ENCODE measurements at places on chromosomes 1 and 21. TPM values are rescaled to one million over a fixed set of nuclear protein-coding genes. Genes with fewer than 3 reads are reported as not detected.

Gene SFN
- not detected for total RNA-seq

Gene OPTC
- not detected for total RNA-seq

Gene TMEM79
- 2.4 TPM for total RNA-seq

Gene ELAPOR1
- 0.29 TPM for total RNA-seq

Gene SLC35F3
- total RNA-seq: 0.24 TPM

Gene FALEC
- total RNA-seq: 1.0 TPM

Gene SDHC
- total RNA-seq: 127 TPM

Gene OR10X1
- not detected for total RNA-seq

Gene SPATA21
- total RNA-seq: not detected

Gene SOD1
- total RNA-seq: 134 TPM

Gene TINAGL1
- total RNA-seq: 247 TPM

Gene ATAD3C
- total RNA-seq: not detected

Gene DEPDC1
- under 0.01 TPM for total RNA-seq

Gene A3GALT2
- not detected for total RNA-seq

Gene SLC44A5
- 1.6 TPM for total RNA-seq

DNA sequence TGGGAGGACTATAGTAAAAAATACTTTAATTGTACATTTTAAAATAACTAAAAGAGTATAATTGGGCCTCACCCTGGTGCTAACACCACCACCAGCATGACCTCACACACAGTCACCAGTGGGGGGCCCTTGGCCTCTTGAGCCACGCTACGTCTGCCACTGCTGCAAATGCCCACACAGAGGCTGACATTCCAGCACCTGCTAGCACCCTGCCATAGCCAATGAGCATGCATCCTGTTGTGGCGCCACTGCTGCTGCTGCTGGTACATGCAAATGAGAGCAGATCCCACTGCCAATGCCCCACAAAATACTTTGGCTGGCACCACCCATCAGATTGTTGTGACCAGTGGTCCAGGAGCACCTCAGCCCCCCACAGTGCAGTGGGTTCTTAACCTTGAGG is 31.5 kb upstream of the TNR start:
- DNase-seq: no peak

- no peak for DNase-seq
- no peaks in the 10 kb centered on the region for H3K27me3 ChIP-seq
- no peaks in the 10 kb centered on the region for H3K4me1 ChIP-seq
- no peaks in the 10 kb centered on the region for H3K36me3 ChIP-seq
- H3K27ac ChIP-seq: no peak overlapping the region
These were observed 847.1 kb downstream of the KCNT2 start for GRCh38 chr1:195761104-195761503.

GRCh38 chr1:44511769-44512168 is 106.7 kb downstream of the RNF220 start:
- DNase-seq: no peak

DNA sequence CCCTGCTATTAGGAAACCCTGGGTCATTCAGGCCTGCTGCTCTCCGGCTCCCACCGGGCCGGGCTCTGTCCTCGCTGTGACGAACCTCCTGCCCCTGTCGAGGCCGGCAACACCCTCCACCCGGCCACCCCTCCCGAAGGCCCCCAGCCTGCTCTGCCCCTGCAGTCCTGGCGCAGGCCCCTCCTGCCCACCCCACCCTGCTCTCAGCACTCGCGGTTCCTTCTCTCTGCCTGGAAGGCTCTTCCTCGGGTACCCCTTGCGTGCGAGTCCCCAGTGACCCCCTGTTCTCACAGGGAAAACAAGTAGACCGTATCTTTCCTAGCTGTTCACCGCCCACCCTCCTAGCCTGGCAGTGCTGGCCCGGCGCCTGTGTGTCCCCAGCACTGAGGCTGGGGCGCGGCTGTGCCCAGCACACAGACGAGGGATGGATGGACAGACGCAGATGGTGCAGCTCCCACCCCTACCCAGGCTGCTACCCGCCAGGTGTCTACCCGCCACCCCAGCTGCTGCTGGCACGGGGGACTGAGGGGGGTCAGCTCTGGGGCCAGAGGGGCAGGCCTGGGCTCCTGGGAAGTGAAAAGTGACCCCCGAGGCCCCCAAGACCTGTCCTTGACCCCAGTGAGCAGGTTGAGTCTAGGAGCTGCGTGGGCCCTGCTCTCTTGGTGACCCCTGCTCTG is 3.1 kb upstream of the VWA1 start:
- peaks cover 60% of the 10 kb centered on the region for H3K4me1 ChIP-seq
- no peak for DNase-seq
- H3K27me3 ChIP-seq: no peaks in the 10 kb centered on the region
- H3K27ac ChIP-seq: peak overlapping the region; percentile 95
- H3K36me3 ChIP-seq: no peaks in the 10 kb centered on the region

DNA sequence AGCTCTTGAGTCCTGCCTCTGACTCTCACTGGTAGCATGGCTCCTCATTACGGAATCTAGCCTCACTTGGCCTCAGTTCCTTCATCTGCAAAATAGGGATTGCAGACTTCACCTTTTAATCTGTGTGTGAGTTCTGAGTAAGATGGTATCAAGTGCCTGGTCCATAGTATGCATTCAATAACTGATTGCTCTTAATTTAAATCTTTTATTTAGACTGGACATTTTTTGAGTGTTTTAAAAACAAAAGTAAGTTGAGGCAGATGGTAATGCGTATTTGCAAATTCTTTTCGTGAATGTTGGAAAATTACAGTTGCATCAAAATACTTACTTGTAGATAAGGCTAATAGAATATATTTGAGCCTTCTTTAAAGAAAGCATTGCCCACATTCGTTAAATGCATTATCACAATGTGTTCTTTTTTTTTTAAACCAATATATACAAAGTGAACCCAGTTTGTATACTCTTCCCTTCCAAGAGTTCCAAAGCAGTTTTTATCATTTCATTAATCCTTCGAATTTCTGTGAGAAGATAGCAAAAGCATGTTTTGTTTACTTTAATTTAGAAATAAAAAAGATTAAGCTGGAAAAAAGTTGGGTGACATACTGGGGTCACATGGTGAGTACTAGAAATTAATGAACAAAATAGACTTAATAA is 8.1 kb downstream of the DNM3 start:
- H3K4me3 ChIP-seq: no peak overlapping the region
- no peaks in the 10 kb centered on the region for H3K36me3 ChIP-seq
- no peaks in the 10 kb centered on the region for H3K4me1 ChIP-seq
- no peak for DNase-seq
- no peak overlapping the region for H3K27ac ChIP-seq

DNA sequence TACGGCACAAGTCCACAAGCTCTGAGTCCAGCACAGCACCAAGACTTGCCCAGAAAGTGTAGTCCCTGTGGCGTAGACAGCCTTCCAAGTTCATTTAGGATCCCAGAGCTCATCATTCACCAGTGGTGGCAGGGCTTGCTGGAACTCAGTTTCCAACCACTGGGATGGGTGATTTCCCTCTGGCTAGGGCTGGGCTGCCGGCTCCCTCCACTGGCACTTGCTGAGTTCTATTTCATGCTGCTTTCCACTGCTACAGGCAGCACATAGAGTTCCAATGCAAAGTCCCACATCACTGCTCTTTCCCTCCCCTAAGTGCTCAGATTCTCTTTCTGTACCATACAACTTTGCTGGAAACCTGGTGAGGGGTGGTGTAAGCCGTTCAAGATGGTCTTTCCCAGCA is 510.3 kb upstream of the TMPRSS15 start:
- H3K27ac ChIP-seq: no peak overlapping the region
- no peaks in the 10 kb centered on the region for H3K27me3 ChIP-seq
- no peak overlapping the region for H3K4me3 ChIP-seq
- no peak for DNase-seq

DNA sequence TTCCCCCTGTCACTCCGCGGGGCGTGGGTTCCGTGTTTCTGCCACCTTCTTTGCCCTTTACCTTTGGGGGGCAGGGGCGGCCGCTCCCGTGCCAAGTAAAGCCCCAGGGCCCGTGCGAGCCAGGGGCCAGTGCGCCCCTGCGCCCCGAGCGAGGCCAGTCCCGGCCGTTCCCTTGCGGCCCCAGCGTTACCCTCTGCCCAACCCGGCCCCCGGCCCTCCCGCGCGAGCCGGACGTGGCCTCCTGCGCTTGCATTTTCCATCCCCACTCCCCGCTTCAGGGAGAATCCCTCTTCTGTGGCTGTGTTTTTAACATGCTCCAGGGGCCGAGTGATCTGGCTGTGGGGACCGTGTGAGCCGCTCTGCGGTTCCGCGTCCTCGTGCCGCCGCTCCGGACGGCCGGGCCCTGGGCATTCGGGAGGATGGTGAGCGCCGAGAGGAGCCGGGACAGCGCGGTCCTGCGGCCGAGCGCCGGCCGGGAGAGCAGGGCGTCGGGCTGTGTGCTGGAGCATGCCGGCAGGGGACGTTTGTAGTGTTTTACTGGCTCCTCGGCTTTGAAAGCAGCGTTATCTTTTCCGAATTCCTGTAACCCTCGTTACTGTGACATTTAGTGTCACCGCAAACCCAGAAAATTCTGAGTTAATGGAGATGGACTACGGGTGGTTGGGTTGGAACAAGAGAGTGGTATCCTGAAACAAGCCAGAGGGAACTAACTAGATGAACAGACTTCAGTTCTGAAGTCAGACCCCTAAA is 1.0 kb downstream of the GALNT2 start:
- peak; percentile 27 for DNase-seq
- no peaks in the 10 kb centered on the region for H3K27me3 ChIP-seq
- H3K4me1 ChIP-seq: peaks cover 6% of the 10 kb centered on the region
- no peaks in the 10 kb centered on the region for H3K36me3 ChIP-seq
- H3K27ac ChIP-seq: peak overlapping the region; percentile 92
- H3K4me3 ChIP-seq: peak overlapping the region; percentile 89

- no peak overlapping the region for H3K27ac ChIP-seq
- H3K36me3 ChIP-seq: no peaks in the 10 kb centered on the region
- H3K4me1 ChIP-seq: no peaks in the 10 kb centered on the region
- H3K27me3 ChIP-seq: no peaks in the 10 kb centered on the region
These were observed 53.0 kb upstream of the AKT3 start for GRCh38 chr1:243903041-243903440.

DNA sequence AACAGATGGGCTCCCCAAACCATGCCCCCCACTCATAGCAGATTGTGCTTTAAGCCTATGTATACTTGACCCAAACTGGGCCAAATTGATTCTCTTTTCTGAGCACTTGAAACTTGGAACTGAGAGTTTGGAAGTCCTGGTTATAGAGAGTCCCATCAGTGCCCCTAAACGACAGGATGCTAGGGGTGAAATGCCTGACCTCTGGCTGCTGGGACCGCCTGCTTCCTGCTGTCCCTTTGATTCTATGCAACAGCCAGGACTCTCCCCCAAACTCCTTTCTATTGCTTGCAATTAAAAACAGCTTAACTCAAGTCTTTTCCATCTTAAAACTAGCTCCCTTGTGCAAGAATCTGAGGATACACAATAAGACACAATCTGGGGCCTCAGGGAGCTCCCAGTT is 4.7 kb downstream of the C1orf210 start:
- no peaks in the 10 kb centered on the region for H3K36me3 ChIP-seq
- H3K27me3 ChIP-seq: no peaks in the 10 kb centered on the region
- H3K4me3 ChIP-seq: no peak overlapping the region
- no peak overlapping the region for H3K27ac ChIP-seq
- DNase-seq: no peak
- H3K4me1 ChIP-seq: no peaks in the 10 kb centered on the region

DNA sequence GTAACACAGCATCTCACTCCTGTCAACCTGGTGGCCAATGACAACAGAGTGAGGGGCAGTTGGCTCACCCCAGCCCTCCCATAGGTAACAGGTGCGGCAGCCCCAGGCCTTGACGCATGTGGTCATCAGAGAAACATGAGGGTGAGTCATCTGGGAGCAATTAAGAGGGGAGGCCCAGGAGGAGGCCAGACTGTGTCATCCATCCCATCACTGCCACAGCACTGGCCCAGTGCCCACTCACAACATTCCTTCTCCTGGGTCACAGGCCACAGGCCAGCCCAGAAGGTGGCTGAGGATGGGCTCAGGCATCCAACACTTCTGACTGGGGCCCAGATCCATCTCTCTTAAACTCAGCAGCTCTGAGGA is 17.1 kb downstream of the TEX35 start:
- DNase-seq: no peak
- no peaks in the 10 kb centered on the region for H3K4me1 ChIP-seq
- no peaks in the 10 kb centered on the region for H3K27me3 ChIP-seq
- H3K27ac ChIP-seq: no peak overlapping the region
- H3K36me3 ChIP-seq: no peaks in the 10 kb centered on the region
- H3K4me3 ChIP-seq: no peak overlapping the region

DNA sequence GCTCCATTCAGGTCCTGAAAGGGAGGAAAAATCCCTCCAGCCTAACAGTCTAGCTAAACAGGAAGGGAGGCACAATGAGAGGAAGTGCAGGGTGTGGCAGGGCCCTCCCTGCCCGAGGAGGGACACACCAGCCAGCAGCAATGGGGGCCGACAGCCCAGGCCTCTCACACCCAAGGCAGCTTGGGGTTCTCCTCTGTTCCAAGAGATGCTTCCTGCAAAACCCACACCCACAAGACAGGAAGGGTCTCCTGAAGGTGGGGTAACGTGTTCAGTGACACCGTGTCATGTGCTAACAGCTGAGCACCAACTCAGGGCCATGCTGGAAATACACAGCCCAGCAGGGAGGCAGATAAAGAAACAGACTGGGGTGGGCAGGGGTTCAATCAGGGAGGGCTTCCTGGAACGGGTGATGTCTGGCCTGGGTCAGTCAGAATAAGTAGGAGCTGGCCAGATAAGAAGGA is 10.2 kb downstream of the ECE1 start:
- H3K4me3 ChIP-seq: no peak overlapping the region
- H3K27ac ChIP-seq: peak overlapping the region; percentile 81
- no peaks in the 10 kb centered on the region for H3K27me3 ChIP-seq
- H3K36me3 ChIP-seq: no peaks in the 10 kb centered on the region

DNA sequence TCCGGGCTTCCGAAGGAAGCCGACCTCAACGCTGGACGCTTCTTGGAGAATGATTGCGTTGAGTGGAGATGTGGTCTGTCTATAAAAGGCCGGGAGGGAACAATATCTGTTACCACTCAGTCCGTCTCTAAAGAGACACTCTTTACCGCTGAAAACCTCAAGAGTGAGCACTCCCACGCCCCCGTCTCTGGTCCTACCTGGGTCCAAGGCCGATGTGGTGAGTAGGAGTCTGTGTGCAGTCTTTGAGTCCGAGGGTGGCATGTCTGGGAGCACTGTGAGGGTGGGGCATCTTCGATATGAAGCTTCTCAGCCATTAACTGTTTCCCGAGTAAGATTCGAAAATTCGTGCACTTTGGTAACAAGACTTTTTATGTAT is 576 bp downstream of the ZFP69 start:
- peak overlapping the region; percentile 64 for H3K27ac ChIP-seq
- no peaks in the 10 kb centered on the region for H3K36me3 ChIP-seq
- H3K4me1 ChIP-seq: no peaks in the 10 kb centered on the region
- DNase-seq: no peak
- no peaks in the 10 kb centered on the region for H3K27me3 ChIP-seq

- H3K4me1 ChIP-seq: no peaks in the 10 kb centered on the region
- no peak overlapping the region for H3K4me3 ChIP-seq
- no peaks in the 10 kb centered on the region for H3K36me3 ChIP-seq
- DNase-seq: no peak
- no peaks in the 10 kb centered on the region for H3K27me3 ChIP-seq
These were observed 89.3 kb downstream of the RGL1 start for GRCh38 chr1:183894290-183894565.

- H3K4me1 ChIP-seq: peaks cover 4% of the 10 kb centered on the region
- H3K36me3 ChIP-seq: no peaks in the 10 kb centered on the region
- H3K27me3 ChIP-seq: no peaks in the 10 kb centered on the region
- DNase-seq: no peak
- no peak overlapping the region for H3K4me3 ChIP-seq
These were observed 70.6 kb downstream of the LAMC1 start for GRCh38 chr1:183093786-183094298.
